ENCODE measurements at places on chromosomes 5 and 9.

DNA sequence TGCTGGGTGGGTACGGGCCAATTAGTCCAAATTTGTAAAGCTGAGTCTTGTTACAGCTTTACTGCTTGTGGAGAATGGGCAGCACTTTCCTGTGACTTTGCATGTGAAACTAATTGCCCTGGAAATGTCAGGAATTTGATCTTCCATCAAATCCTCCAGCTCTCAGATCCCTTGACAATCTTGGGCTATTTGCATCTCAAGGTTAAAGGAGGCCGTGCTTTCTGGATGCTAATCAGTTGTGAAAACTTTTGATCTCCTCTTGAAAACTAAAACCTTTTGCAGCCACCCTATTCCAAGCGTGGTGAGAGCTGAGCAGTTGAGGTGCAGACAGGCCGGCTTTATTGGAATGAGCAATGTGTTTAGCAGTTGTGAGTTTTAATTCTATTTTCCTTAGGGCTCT lies 68.0 kb upstream of the CLINT1 start:
- DNase-seq, result no peak

GRCh38 chr9:78707481-78707991 lies 410.6 kb downstream of the PSAT1 start:
- peak; percentile 36 for DNase-seq

GRCh38 chr5:67648201-67648671 lies 451.6 kb upstream of the CD180 start:
- DNase-seq, result no peak

DNA sequence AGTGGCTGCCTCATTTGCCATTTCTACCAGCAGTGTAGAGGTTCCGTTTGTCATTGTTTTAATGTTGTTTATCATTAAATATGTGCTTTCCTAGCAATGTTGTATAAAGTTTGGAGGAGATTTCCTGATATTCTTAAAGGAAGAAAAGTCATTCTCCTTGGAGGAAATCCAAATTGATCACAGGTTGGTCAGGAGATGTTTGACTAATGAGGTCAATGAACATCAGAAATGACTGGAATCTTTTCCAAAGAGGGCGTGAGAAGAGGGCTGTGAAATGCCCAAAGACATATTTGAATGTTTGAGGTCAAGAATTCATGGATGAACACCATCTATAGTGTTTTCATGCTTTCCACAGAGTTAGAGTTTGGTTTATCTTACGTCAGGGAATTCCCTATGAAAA lies 471.3 kb downstream of the MAT2B start:
- DNase-seq, result no peak

DNA sequence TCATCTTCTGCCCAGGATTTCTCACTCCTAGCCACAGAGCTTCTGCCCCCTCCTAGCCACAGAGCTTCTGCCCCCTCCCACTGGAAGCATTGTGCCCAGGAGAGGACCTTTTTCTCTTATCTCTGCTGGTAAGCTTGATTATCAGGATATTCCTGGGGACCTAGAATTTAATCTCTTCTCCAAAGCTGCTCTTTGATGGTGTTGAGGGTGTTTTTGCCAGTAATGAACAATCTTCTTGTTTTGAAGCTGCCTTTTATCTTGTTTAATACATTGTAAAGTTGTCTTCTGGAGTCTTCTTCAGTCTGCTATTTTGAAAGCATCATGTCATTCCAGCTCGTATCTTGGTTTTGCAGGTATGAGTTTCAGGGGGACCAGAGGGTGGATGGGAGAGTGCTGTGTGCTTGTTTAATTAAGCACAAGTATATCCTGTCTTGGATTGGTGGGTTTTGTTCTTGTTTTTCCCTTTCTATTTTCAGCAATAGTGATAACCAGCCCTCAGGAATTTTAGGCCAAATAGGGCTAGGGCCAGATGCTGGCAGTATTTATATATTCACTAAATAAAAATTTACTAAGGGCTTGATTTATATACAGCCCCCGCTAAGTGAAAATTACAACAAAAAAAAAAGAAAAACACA lies 214.0 kb upstream of the DMRT1 start:
- no peak for DNase-seq

DNA sequence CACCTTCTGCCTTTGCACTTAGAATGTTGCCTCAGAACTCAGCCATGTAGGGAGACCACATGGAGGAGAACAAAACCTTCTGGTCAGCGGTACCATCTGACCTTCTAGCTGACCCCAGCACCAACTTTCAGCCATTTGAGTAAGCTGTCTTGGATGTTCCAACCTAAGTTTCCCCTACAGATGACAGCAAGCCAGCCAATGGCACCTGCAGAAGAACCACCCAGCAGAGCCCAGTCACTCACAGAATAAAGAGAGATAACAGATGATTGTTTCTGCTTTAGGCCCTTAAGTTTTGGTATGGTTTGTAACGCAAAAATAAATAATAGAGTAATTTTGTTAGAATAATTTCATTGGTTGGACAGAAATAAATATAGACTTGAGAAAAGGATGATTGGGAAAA lies 10.4 kb downstream of the DNAH5 start:
- DNase-seq, result no peak

DNA sequence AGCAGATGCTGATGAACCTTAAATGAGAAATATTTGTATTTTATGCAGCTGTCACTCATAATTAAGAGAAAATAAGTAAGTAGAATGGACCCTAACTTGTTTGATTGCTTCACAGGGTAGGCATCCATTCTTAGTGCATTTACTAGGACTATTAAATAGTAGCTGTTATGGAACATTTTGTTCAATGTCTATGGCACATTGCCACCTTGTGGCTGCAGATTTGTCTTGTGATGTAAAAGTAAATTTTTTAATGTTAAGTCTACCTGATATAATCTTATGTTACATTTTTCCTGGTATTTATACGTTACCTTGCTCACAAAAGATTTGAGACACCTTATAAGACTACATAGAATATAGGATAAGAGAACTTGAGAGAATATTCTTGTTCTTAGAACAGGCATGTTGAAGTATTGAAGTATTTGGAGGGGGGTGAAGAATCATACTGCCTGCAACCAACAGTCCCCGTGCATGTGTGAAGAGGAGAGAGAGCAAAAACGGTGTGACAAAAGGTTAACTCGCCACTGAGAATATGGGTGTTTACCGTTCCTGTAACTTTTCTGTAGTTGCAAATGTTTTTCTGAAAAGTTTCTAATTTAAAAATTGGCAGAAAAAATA lies 161.1 kb downstream of the MAST4 start:
- peak; percentile 38 for DNase-seq

- DNase-seq, result no peak
These were observed 88.3 kb upstream of the PRDM9 start for GRCh38 chr5:23419115-23419514.

GRCh38 chr9:104247899-104248460 lies 153.9 kb downstream of the SMC2 start:
- no peak for DNase-seq

DNA sequence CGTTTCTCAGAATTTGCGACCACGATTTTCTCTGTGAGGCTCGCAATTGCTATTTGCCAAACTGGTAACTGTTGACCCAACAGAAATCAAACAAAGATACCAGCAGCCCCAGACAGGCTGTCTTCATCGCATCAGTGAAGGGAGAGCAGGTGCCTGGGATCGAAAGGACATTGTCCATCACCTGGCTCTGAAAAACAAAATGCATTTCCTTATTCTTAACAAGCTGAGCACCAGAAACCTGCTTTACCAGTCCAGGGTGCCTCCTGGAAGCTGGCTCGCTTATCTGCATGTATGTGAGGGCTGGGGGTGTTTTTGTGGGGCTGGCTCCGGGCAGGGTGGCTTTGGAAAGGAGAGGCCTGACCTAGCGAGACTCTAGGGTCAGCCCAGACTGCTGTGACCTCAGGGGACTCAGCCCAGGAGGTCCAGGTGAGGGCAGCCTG lies 24.7 kb downstream of the WWC1 start:
- DNase-seq, result no peak

DNA sequence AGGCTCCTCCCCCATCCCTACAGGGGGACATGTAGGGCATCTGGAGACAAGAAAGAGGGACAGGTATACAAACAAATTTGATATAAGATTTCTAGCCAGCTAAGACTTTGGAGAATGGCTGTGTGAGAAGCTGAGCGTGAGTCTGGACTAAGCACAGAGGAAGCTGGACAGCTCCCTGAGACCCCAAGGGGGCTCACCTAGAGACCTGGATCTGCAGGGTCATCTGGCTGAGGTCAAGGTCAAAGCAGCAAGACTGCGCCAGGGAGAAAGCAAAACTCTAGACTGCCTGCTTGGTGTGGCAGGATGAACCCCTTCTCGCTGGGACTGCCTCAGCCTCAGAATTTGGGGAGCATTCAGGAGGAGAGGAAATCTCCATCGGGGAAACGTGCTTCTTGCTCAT lies 8.0 kb upstream of the GSN start:
- no peak for DNase-seq

DNA sequence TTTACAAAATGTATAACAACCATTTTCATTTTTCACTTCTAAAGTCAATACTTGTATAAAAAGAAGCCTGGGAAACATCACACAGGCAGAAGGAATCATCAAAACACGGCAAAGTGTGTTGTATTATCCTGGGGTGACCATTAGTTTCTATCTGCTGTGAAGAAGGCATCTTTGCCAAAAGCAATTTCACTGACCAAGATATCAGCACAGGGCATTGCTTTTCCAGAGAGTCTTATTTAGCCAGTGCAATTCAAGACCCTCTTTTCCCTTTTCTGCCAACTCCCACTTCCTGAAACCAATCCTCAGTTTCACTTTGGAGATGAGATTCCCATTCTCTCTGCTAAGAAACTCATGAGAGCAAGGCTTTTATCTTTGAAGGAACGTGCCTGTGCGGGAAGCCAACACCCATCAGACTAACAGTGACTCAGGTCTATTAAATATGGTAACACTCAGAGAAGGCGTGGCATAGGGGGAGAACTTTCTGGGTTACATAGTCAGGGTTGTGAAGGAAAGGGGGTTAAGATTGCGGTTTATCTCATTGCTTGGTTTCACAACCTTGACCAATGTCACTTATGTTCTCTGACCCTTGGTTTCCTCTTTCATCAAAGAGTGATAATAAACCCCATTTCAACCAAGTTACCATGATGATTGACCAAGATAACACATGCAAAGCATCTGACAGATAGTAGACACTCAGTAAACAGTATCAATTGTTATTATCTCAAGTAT lies 666.9 kb upstream of the KLF4 start:
- peak; percentile 48 for DNase-seq

- DNase-seq, result no peak
These were observed 756.4 kb upstream of the DMAC1 start for GRCh38 chr9:8555762-8556500.

GRCh38 chr9:68913054-68913453 lies 100.9 kb downstream of the PRKACG start:
- no peak for DNase-seq

- no peak for DNase-seq
These were observed 18.1 kb upstream of the TNC start for GRCh38 chr9:115135821-115136778.

- no peak for DNase-seq
These were observed 119.5 kb downstream of the ANXA1 start for GRCh38 chr9:73270967-73271721.

DNA sequence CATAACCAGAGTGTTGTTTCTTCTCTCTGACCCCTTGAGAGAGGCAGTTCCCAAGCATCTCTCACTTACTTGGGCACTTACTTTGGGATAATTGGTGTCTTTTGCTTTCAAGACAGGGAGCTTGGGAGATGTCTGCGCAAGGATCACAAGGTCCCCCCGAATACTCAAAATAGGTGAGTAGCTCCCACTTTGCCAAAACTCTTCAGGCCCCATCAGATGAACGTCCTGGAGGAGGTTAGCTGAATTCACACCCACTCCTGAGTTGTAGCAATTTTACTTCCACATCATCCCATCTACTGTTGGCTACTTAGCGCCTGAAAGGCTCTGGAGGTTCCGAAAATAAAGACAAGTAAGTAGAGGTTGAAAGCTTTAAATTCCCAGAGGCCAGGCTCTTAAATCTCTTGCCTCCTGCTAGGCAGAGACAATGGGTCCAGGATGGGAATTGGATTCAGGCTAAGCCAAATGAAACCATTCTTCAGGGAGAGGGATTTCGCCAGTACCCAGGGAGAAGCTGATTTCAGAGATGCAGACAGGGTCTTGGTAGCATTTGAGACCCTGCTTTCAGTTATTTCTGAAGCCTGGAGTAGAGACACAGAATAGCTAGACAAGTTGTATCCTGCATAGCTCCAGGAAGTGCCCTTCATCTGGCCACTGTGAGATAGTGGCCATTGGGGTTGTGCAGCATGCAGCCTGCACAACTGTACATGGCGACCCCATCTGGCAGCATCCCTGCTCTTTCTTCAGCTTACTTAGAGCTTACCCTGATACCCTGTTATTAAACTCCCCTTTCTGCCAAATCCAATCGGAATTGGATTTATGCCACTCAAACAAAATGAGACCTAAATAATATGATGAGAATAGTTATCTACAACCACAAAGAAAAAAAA lies 60.1 kb downstream of the BOD1 start:
- no peak for DNase-seq

- no peak for DNase-seq
These were observed 47.1 kb downstream of the SLC38A9 start for GRCh38 chr5:55665065-55665464.

DNA sequence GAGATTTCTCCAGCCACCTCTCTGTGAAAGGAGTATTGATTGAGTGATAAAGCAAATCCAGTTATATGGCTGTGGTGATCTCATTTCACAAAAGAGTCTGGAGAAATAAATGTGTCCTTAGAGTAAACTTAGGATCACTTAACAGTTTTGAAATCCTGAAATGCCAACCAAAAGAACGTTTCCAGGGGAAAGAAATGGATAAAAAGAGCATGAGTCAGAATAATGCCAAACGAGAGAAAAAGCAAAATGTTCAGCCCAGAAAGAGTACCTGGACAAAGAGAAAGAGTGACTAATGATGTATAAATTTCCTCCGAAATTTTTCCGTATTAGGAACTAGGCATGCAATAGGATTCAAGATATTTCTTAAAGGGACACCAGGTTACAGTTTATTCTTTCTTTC lies 463.1 kb upstream of the CDH10 start:
- no peak for DNase-seq

DNA sequence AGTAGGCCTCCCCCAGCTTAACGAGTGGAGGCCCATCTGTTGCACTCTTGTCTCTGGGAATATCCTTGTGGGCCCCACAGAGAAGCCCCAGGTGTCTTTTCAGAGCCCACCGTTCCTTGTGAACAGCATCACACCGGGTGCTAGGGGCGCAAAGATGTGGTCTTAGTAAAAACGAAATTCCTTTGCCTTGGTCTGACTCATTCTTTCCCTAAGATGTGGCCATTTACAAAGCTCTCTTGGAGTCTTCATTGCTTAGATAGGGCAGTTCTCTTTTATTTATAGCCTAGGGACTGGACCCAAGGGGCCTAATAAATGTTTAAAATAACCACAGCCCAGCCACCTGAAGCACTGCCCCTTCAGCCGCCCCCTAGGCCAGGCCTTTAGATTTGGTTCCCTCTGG lies 52.8 kb upstream of the RPL26L1 start:
- DNase-seq, result peak; percentile 77

- no peak for DNase-seq
These were observed 15.2 kb upstream of the OSMR start for GRCh38 chr5:38830521-38831051.

DNA sequence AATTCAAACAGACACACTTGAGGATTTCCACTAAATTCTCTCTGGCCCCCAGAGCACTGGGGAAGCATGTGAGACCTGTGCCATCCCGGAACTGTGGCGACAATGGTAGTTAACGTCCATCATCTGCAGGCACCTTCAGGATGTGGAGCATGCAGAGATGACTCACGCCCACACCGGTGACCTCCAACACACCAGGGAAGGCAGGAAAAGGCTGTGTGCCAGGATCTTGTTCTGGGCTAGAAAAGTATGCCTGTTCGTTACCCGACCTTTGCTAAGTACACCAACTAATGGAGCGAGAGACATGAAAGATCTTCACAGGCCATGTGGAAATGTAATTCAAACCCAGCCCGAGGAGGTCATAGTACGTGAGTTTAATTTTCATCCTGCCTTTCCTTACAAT lies 208.8 kb downstream of the MELK start:
- DNase-seq, result no peak

GRCh38 chr5:172843825-172844576 lies 9.9 kb downstream of the ERGIC1 start:
- DNase-seq, result no peak

All from GM12865 (cell line).